AG04450 (cell line): ENCODE measurements at places on chromosomes 12 and 14.
A peak's percentile ranks its signal among the peaks of the same experiment; 100 is the strongest.

GRCh38 chr14:51716610-51717009, 64.9 kb downstream of the FRMD6 start:
- DNase-seq = no peak

- DNase-seq = no peak
Measured at GRCh38 chr12:11732023-11732422, 82.5 kb downstream of the ETV6 start.

DNA sequence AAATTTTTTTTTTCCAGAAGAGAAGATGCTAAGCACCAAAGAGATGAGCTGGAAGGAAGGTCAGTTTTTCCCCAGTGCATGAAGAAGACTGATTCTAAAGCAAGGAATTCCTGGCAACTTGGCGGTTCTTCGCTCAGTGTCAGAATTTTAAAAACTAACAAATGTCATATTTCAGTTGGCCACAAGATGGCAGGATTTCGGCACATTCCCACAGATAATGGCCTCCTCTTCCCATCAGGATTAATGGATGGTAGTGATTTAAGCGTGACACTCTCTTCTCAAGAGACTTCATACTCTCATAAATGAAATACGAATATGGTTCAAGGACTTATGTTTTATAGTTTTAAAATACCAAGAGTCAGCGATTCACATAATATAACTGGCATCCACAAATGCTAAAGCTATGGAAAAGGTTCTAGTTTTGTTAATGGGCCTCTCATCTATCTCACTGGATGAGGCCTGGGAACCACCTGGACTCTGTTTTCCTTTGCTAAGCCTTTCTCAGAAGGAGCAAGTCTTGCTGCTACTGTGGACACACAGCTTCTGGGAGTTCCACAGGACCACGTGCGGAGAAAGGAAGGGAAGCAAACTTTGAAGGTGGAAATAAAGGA, 46.1 kb upstream of the PTPRO start:
- no peak for DNase-seq

GRCh38 chr12:46667551-46667950, 158.2 kb downstream of the SLC38A4 start:
- no peak for DNase-seq

- no peak for DNase-seq
Measured at GRCh38 chr14:74835645-74836250, 40.2 kb downstream of the PROX2 start.

GRCh38 chr14:98069712-98070171, 1202.3 kb downstream of the BCL11B start:
- no peak for DNase-seq

GRCh38 chr14:100782516-100783320, 43.2 kb upstream of the MEG3 start:
- DNase-seq = no peak

DNA sequence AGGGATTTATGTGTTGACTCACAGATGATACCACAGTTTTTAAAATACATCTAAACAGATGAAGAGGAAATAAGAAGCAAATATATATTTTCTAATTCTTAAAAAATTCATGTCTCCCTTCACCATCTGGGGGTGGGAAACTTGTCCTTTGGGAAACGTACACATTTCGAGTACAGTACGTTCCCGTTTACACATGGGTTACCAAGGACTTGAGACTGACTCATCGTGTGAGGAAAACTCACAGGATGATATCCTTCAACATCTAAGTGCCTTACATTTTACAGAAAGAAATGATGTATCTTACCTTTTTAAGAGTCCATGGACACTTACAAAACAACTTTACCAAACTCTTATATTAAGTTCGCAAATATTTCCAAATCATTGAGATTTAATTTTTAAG, 16.0 kb upstream of the FBLN5 start:
- DNase-seq = no peak

GRCh38 chr12:88866881-88867280, 286.6 kb upstream of the KITLG start:
- DNase-seq = no peak

DNA sequence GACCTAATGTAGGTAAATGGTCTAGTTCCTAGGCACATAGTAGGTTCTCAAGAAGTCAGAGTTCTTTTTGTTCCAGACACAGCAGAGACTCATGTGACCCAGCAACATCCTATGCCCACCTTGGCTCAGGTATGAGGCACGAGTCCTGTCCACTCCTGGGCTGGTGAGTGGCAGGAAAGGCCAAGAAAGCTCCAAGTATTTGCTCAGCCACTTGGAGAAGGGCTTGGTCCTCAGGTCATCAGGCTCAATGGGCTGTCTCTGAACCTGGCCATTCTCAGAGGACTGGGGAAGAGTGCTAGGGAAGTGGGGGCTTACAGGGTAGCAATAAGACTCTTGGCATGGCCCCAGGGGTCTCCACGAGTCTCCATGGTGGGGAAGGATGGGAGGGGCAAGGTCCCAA, 253.1 kb downstream of the NTF3 start:
- no peak for DNase-seq

DNA sequence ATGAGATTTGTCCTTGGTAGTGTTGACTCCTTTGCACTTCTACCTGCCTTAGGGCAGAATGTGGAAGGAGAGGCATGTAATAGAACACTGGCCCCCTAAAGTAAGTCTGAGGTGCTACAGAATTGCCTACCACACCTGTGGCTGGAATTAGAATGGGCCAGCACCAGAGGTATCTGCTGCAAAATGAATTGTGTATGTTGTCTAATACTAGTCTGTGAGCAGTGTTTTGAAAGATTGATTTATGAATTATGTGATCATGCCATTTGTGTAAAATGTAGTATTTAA, 5.7 kb upstream of the STYX start:
- DNase-seq = no peak

GRCh38 chr14:105168496-105168978, at the start of gene JAG2:
JAG2 (minus strand) TSS chr14:105168776; CDS start chr14:105168420, 356 bp downstream.
- no peak for DNase-seq

DNA sequence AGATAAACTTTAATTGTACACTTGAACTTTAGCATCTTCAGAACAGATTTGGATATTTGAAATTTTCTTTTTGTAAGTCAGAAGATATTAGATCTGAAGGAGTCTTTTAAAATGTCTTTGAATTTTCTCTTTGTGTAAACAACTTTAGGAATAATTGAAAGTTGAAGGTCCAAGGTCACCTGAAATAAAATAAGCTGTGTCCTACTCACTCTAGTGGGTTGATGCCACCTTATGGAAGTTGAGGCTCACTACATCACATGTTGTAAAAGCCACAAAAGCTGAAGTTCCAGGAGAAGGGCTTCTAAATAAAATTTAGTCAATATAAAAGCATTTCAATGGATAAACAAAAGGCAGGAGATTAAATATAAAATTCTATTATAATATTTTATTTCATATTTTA, 122.0 kb upstream of the ATXN7L3B start:
- no peak for DNase-seq

GRCh38 chr12:26088998-26089397, 35.8 kb downstream of the BHLHE41 start:
- no peak for DNase-seq

DNA sequence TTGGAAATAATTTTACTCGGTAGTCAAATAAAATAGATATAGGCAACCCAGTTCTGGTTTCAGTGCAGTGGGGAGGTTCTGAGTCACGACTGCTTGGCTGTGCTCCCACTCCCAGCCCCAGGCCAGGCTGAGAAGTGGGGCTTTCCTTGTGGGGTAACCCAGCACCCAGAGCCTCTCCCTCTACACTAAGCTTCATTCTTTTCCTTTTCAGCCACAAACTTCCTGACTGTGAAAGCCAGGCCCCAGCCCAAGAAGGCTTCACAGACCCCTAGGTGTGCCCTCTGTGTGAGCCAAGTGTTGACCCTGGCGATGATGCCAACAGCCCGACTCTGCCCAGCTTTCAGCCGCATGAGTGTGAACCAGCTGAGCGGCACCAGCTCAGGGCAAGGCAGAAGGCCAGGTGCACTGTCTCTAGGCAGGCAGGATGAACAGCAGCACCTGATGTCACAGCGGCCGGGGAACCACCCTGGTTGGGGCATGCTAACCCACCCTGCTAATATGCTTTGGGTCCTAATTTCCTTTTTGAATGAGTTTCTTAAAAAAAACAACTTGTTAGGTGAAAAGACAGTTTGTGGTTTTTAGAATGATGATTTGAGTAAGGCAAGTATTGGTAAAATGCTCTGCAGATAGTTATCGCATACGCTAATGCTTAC, 42.2 kb upstream of the ATP23 start:
- peak; percentile 51 for DNase-seq

GRCh38 chr12:91316161-91316906, 133.7 kb upstream of the DCN start:
- DNase-seq = no peak

GRCh38 chr12:11943919-11944700, 126.6 kb upstream of the BCL2L14 start:
- no peak for DNase-seq

- DNase-seq = no peak
Measured at GRCh38 chr14:19828314-19828713, 24.7 kb downstream of the OR4N2 start.

DNA sequence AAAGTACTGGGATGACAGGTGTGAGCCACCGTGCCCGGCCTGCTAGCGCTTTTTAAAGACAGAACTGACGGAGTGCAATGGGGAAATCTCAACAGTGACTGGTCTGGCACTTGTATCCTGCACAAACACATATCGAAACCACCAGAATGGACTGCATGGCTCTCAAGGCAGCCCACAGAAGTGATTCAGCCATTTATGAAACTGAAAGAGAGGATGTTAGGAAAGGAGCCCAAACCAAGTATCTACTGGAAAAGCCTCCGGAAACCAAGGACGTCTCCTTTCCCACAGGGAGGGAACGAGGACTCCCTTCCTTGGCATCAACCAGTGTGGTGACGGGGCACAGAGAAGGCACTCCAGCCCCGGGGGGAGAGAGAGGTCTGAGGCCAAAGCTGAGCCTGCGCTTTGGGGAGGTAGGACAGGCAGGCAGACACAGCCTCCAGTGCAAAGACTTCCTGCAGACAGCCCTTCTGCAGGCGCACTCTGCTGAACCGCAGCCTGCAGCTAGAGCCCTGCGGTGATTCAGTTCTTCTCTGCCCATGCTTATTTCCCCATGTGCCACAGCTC, 16.5 kb downstream of the SLC15A4 start:
- no peak for DNase-seq

DNA sequence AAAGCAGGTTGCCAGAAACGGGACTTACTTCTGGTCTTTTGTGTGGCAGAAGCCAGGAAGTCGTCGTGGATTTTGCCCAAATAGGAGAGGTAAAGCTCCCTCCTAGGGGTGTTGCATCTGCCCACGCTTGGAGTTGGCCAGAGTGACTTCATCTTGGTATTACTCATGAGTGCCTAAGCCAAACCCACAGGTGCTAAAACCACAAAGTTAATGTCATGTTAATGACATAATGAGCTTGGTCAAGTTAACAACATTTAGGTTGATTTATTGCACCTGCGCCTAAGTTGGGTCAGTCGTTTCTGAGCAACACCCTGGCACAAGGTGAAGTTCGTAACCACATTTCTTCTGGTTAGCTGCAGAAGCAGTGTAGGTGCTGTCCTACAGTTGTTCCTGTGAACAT, 225.2 kb downstream of the FUT8 start:
- DNase-seq = no peak

DNA sequence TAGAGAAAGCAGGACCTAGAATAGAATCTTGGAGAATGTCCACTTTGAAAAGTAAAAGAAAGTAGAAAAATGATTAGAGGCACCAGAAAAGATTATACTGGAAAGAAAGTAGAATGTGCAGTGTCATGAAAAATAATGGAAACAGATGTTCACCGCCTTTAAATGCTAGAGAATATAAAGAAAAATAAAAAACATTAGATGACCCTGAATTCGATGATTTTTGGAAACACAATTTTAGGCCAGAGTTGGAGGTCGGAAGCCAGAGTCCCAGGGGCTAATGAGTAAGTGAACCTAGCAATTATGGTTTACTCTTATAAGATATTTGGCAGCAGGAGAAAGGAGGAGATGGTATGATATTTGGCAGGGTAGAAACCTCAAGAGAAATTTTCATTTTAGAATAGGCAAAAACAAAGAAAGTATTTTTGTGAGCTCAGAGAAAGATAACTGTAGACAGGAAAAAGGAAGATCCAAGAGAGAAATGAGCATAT, 37.7 kb downstream of the GYS2 start:
- no peak for DNase-seq

- no peak for DNase-seq
Measured at GRCh38 chr14:105474483-105475268, at the start of gene CRIP2. CRIP2 (plus strand) TSS chr14:105474821; CDS start chr14:105474863, 42 bp downstream.

DNA sequence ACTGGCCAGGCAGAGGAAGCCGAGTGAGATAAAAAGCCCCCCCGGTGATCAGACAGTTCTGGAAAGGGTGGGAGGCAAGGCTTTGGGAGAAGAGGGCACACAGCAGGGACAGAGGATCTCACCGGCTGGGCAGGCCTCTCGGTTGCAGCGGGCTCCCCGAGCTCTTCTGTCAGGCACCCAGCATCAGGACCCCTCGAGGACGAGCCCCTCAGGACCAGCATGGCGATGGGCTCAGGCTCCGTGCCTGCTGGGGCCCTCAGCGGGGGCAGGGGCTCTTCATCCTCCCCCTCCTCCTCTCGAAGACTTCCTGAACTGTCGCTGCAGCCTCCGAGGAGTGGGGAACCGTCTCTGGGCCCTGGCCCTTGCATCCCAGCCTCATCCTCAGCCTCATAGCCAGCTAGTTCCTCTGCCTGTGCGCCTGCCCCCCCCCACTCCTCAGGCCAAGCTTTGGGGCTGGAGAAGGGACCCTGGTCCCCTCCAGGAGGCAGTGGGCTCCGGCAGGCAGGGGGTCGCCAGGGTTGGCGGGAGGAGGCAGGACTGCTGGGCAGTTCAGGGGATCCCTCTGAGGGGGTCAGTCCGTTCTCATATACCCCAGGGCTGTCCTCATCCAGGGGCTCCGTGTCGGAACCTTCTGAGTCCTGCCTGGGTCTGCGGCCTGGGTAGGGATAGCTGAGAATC, 3.4 kb upstream of the AP1G2 start:
- DNase-seq = no peak

- DNase-seq = peak; percentile 67
Measured at GRCh38 chr12:50016501-50017475, 8.5 kb downstream of the RACGAP1 start.

- no peak for DNase-seq
Measured at GRCh38 chr12:24905431-24905830, 43.5 kb downstream of the BCAT1 start.

DNA sequence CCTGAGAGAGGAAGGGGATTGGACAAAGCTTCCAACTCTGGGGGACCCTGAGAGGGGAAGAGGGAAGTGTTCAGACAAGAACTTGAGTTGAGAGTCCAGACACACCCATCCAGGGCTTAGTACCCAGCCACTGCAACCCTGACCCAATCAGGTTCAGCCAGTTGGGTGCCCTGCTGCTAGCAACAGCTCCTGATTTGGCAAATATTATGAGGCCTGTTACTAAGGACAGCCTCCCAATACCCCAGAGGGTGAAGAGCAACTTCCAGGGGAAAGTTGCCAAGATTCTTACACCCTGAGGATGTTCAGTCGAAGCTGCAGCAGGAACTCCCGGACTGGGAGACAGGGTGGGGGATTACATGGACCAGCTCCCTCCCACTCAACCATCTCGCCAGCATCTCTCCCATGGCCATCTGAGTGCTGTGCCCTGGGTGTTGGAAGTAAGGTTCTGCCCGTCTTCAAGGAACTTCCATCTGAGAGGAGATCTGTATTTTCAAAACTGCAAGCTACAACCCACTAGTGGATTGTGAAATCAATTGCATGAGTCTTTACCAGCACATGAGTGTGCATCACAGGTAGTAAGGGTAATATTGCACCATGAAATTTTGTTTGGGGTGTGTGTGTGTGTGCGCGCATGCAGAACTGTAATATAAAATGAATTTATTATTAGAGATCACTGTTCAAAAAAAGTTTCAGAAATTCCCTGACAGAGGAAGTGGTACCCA, 11.5 kb upstream of the KRT78 start:
- DNase-seq = no peak

- peak; percentile 90 for DNase-seq
Measured at GRCh38 chr12:389142-390096, at the start of gene KDM5A. KDM5A (minus strand) TSS chr12:389320; CDS start chr12:389091, 229 bp downstream.

- DNase-seq = no peak
Measured at GRCh38 chr12:58671196-58671595, 249.1 kb downstream of the LRIG3 start.
